Mucosa of gallbladder (tissue), 1 donor: ENCODE measurements at places on chromosomes 5 and 9. TPM values are rescaled to one million over a fixed set of nuclear protein-coding genes. Genes with fewer than 3 reads are reported as not detected.

CCDC192 gene
- not detected for total RNA-seq

LHX3 gene
- total RNA-seq = not detected

GARIN3 gene
- not detected for total RNA-seq

GRCh38 chr9:117707561-117707960 lies 3.4 kb downstream of the TLR4 start:
- DNase-seq = no peak

CTXN3 gene
- not detected for total RNA-seq

OTULINL gene
- 9.9 TPM for total RNA-seq

DNA sequence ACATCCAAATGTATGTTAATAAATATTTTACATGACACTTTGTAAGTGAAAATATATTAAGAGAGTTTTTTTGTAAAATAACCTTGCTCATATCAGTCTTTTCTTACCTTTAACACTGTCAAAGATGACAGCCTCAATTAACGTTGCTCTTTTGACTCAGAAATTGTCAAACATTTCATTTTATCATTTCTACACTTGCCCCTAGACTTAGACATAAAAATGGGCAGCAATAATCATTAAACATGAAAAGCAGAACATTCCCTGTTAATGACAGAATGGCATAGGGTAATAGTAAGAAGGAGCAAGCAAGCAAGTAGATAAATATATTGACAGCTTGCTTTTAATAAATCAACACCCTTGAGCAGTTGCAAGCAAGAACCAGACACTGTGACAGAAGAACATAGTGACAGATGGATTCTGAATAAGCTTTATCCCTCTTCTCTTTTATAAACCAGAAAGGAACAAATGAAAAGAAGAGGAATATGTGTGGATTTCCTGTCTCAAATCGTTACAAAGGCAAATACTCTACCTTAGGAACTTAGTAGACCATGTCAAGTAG lies 796.0 kb upstream of the CHD1 start:
- DNase-seq = no peak

GRCh38 chr5:158127536-158127935 lies 268.6 kb upstream of the CLINT1 start:
- no peak for DNase-seq

DNA sequence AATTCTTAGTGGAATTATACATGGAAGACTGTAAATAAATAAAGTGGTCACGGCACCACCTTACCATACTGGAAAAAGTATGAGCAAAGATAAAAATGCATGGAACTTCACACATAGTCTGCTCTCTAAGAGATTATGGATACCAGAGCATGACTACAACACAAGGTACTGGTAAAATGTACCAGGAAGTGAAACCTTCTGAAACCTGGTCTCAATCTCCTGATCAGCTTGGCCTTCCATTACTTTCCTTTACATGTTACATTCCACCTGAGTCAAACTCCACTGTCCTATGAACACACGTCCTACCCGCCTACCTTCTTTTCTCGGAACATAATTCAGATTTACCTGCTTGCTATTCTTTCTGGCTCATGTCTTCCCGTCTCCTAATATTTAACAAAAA lies 15.9 kb downstream of the PTAR1 start:
- no peak for DNase-seq

- DNase-seq = no peak
Measured at GRCh38 chr5:178522361-178522760, 67.8 kb downstream of the COL23A1 start.

GRCh38 chr5:81826128-81826527 lies 75.2 kb upstream of the SSBP2 start:
- DNase-seq = peak; percentile 38

GRCh38 chr9:95225076-95225725 lies 92.3 kb downstream of the FANCC start:
- no peak for DNase-seq

WDR38 gene
- not detected for total RNA-seq

PCDHA10 gene
- total RNA-seq = 2.9 TPM

- DNase-seq = no peak
Measured at GRCh38 chr9:130981756-130982137, 27.2 kb upstream of the LAMC3 start.
